Activated naive CD8-positive, alpha-beta T cell treated with anti-CD3 and anti-CD28 coated beads for 36 hours (primary cell): ENCODE measurements at places on chromosomes 11 and 22.
A peak's percentile ranks its signal among the peaks of the same experiment; 100 is the strongest.

DNA sequence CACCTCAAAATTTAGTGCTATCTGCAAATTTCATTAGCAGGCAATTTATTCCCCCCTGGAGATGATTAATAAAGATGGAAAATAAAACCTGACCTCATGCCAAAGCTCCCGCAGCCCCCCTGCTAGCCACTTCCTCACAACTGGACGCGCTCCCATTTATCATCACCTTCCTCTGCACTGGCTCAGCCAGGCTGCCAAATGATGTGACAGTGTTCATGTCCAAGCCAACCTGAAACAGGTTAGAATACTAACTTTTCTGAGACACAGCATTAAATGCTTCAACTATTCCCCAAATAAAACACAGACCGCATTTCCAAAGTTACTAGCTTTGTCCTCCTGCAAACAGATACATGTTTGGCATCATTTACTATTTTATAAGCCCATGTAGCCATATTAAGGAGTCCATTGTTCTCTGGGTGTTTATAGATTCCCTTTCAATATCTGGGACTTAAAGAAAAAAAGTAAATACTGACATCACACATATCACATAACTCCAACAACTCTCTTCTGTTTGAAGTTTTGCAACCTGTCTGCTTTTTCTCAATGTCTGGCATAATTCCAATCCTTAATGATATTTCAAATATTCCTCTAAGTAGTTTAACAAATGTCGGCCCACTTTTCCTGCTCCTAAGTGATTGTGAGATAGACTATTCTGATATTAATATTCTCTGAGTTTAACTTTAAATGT is 829.7 kb upstream of the FAT3 start:
- DNase-seq: no peak

- no peak for DNase-seq
Measured at GRCh38 chr11:117878314-117878938, 2.0 kb upstream of the FXYD6 start.

DNA sequence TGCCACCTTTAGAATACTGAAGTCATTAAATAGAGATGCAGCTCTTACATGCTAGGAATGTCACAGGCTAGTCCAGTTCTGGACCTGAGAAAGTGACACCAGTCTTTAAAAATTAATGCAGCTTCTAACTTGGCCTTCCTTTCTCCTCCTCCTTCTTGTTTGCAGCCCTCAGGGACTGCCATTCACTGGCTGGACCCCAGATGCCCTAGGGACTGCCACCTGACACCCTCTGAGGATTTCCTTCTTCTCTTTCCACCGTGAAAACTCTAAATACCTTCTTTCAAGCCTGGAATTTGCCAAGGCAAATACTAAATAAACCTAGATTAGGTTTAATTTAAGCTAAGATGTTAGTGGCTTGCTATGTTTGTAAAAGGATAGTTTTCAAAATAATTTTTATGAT is 78.4 kb downstream of the MUC15 start:
- DNase-seq: no peak

DNA sequence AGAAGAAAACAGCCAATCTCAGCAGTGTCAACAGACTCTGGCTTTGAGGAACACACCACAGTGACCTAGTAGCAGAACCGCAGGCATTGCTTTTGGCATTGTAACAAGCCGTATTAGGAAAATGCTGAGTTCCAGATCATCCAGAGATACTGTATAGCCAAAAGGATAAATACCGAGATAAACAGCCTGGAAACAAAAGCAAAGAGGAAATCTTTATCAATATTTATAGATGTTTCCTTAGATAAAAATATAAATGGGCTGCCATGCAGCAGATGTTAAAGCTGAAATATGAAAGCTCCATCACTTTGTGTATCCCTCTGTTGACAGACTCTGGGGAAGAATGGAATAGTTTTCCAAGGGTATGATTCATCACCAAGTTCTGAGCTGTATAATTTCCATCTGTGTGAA is 98.9 kb upstream of the TP53AIP1 start:
- DNase-seq: no peak

DNA sequence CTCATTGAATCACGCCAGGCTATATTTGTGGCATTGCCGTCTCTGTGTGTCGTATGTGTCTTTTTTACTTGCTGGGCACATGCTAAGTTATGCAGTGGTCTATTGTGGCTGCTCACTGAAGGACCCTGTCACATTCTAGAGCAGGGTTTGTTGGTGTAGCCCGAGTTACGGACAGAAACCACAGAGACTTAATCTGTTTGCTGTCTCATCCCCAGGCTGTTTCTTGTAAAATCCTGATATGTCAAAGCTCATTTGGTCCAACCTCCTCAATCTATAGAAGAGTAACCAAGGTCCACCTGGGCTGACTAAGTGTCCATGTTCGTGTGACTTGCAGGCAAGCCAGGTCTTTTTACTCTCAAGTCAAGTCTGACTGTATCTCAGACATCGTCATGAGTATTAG is 5.0 kb downstream of the DPF2 start:
- no peak for DNase-seq

DNA sequence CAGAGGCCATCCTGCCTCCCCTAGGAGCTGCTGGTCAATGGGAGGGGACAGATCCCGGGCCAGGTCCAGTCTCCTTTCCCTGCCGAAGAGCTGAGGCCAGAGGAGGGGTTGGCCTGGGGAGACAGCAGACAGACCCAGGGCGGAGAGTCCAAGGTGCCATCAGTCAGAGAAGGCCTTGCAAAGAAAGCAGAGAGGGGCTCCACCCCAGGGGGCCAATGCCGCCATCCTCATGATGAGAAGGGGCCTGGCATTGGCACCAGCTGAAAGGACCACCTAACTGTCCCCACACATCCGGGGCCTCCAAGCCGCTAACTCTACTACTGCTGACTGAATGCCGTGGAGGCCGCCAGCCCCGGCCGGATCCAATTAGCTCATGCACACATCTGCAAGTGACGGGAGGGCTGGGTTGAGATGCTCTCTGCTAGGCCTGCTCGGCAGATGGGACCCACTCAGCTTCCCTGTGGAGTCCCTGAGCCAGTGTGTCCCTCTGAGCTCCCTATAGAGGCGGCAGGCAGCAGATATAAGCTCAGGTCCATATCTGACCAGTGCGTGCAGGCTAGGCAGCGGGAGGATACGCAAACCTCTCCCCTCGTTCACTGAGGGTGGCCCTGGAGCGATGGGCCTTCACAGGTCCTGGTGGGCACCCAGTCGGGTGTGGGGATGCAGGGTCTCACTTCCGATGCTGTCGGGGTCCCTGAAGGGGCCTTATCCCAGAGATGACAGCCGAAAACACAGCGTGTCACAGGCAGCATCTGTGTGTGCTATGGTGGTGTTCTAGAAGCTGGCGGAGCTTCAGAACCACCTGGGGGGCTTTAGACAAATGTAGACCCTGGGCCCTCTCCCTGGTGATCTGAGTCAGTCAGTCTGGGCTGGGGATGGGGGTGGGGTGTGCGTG is 183.9 kb downstream of the CTTN start:
- DNase-seq: no peak

DNA sequence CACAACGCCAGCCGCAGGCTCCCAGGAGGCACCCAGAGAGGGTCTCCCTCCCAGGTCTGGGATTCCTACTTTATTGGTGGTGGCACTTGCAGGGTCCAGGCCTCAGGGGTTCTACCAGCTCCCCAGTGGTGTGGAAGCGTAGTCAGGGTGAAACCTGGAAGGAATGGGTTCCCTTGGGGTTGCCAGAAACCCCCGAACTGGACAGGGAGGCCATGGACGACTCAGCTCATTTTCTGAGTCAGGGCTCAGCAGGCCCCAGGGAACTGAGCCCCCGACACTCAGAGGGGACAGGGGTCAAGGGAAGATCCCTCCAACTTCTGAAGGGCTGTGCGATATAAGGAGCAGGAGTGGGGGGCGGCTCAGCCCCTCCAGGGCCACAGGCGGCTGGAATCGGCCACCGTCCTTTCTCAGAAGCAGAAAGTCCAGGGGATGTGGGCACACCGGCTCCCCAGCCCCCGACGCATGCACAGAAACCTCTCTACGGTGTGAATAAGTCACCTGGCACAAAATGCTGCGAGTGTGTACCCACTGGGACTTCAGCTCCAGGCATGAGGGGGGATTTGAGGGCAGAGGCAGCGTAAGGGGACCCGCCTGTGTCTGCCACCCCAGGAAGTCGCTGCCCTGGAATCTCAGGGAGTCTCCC is 25.1 kb downstream of the MRGPRG start:
- no peak for DNase-seq

- DNase-seq: no peak
Measured at GRCh38 chr22:32469799-32470212, 4.8 kb upstream of the FBXO7 start.

GRCh38 chr22:45612451-45612901 is 59.2 kb upstream of the ATXN10 start:
- DNase-seq: peak; percentile 50

- peak; percentile 58 for DNase-seq
Measured at GRCh38 chr11:102047305-102047924, at the start of gene CFAP300. TSS of gene CFAP300 (plus strand) at chr11:102047437. CDS start at chr11:102047471, 34 bp downstream.

DNA sequence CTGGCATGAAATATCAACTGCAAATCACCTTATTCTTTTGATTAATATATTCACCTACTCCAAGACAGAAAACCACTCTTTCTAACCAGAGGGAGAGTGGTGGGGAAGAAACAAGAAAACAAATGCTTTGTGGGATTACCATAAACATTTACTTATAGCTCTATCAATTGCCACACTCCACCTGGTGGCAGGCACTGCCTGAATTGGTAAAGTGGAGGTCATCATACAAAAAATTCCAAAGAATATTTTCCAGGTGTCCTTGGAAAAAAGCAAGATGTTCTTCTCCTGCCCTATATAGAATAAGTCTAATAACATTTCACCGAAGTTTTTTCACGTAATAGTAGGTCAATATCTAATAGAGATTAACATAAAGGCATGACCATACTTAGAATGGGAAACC is 45.3 kb downstream of the PHF21A start:
- no peak for DNase-seq

DNA sequence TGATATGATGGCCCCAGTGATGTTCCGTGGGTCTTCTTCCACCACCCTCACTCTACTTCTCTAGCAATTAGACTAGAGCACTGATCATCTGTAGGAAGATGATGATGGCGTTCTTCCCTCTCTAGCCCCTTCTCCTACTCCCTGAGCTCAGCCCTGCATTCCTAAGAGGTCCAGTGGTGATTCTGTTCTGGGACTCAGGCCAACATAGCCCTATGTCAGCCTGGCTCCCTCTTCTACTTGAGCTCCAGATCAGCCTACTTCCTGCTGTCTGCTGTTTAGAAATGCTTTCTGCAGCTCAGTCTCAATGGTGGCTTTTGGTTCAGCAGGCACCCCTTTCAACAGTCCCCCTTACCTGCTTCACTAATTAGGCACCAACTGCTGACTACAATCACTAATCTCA is 86.1 kb upstream of the ZBED5 start:
- no peak for DNase-seq

GRCh38 chr11:47391711-47392432 is 13.5 kb upstream of the SPI1 start:
- DNase-seq: no peak

- no peak for DNase-seq
Measured at GRCh38 chr11:72443016-72443415, 8.7 kb upstream of the CLPB start.

GRCh38 chr11:48011798-48012391 is 31.5 kb downstream of the PTPRJ start:
- DNase-seq: peak; percentile 57

GRCh38 chr11:64445651-64446050 is 86.7 kb downstream of the RPS6KA4 start:
- DNase-seq: no peak

DNA sequence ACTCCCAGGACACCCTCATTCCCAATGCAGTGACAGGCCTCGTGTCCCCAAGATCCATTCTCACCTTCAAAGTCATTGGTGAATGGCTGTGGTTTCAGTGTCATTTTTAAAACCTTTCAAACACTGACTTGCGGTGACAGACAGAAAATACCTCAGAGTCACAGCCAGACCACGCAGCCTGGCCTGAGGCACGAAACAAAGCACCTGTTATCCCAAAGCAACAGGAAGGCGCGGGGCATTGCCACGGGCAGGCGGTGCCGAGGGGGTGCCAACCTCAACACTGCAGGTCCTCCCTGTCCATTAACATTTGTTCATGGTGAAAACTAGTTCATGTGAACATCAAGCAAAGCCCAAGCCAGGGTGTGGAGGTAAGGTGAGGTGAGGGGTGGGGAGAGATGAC is 38.2 kb downstream of the RPUSD4 start:
- DNase-seq: no peak

DNA sequence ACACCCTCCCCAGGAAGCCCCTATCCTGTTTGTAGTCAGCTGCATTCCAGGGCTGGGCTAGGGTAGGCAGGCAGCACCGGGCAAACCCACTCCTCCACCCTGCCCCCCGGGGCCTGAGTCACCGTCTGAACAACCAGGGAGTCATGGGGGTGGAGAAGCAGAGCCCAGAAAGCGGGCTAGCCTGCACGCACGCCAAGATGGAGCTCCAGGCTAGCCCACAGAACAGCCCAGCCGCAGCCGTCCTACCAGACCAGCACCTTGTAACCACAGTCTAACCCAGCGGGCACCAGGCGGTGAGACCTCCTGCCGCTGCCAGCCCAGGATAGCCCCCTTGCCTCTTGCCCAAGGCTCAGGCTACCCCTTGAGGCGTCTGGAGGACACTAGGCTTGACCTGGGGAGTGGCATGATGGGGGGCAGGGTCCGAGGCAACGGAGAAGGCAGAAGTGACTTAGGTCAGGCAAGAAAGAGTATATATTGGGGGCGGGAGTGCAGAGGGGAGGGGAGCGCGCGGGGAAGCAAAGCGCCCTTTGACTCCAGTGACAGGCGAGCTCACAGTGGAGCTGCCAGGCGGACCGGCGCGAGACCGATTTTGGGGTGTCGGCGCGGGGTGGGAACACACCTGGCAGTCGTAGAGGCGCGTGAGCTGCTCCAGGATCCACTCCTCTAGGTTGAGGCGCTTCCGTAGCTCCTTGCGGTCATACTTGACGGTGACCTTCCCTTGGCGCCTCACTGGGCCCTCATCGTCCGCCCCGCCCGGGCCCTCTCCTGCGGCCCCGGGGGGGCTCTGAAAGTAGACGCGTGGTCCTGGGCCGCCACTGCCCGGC is 734 bp downstream of the PPP1R14B start:
- peak; percentile 79 for DNase-seq
